ENCODE measurements at places on chromosomes 4 and X.

DNA sequence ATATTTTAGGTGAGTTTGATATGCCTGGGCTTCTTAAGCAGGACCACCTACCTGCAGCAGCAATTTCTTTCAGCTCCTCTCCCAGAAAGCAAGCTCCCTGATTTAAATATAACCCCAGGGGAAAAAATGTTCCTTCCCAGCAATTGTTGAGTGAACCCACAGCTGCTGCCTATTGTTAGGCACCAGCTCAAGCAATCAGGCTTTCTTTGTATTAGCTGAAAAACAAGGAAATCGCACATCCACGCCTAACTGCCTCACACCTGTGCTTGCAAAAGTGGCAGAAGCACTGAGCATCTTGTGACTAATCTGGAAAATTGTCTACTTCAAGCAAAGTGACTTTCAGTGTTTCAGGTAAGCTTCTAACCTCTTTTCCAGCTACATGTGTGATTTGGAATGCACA lies 432.2 kb downstream of the SMARCA1 start:
- no peak for DNase-seq

DNA sequence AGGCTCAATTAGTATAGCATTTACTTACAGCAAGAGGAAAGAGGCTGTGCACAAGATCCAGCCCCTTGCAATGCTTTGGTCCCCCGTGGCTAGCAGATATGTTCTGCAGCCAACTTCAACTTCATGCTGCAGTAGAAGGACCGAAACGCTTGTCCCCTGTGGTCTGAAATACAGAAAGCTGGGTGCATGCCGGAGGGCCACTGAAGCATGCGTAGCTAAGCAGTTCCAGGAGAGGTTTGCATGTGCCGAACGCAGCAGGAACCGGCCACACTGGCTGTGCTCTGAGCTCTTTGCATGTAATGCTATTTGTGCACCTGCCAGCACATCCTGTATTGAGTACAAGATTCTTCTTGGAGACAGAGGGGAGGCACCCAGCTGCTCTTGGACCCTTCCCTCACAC lies 35.8 kb upstream of the SHISA3 start:
- no peak for DNase-seq

GRCh38 chr4:57109411-57109846 lies 756 bp downstream of the IGFBP7 start:
- DNase-seq = no peak

DNA sequence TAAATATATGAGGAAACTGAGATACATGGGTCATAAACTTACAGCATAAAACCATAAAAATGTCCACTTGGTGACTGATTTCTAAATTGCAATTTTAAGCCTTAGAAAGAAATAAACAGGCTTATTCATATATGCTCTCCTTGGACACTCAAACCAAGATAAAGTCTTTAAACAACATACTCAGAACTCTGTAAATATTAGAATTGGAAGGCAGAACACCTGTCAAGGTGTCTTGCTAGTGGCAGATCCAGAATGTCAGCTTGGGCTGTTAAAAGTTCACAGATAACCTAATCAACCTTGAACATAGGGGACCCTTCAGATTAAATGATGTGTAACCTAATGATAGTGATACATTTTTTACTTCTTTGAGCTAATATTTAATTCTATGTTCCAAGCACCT lies 208.1 kb upstream of the ARSJ start:
- DNase-seq = no peak

DNA sequence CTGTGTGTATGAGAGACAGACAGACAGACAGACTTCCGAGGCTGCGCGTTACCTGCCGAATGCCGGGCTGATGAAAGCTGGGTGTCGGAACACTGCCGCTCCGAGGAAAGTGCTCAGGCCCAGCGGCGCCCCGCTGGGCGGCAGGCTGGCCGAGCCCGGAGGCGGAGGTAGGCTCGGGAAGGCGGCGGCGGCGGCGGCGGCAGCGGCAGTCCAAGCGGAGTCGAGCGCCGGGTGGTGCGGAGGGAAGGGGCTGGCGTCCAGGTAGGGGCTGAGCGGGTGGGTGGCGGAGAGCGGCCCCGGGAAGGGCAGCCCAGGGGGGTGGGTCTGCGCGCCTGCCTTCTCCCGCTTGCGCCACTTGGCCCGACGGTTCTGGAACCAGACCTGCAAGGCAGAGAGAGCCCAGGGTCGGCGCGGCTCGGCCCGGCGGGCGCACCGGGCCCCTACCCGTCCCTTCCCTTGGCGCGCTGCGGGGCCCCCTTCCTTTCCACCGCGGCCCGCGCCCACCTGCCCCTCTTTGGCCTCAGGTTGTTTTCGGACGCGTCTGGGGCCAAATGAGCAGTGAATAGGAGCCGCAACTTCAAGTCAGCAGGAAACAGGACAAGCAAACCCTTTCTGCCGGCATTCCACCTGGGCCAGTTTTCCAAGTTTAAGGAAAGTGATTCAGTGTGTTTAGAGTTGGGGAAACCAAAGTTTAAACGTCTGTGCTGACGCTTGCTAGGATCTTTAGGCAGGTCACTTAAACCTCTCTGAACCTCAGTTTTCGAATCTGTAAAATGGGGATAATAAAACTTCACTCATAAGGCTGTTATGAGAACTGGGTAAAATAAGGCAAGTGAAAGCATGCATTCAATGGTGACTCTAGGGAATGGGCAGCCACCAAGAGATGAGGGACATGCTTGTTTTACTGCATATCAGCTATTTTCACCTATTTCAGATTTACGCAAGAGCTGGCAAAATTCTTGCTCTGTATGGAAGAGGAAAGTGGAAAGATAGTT lies 8.4 kb downstream of the ARX start:
- no peak for DNase-seq

DNA sequence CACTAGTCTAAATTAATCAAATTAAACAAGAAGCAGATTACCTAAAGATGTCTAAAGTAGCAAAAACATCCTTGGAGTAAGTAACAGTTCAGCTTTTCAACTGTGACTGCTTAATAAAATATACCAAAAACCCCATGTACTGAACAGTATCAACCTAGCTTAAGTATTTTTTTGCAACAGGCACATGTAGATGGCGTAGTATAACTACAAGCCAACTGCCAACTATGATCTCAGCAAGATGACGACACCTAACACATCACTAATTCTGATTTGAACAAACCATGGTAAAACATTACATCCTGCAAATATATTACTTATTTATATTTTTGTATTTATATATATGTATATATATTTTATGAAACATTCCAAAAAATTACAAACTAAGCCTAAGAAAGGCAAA lies 24.5 kb downstream of the DHX15 start:
- no peak for DNase-seq

DNA sequence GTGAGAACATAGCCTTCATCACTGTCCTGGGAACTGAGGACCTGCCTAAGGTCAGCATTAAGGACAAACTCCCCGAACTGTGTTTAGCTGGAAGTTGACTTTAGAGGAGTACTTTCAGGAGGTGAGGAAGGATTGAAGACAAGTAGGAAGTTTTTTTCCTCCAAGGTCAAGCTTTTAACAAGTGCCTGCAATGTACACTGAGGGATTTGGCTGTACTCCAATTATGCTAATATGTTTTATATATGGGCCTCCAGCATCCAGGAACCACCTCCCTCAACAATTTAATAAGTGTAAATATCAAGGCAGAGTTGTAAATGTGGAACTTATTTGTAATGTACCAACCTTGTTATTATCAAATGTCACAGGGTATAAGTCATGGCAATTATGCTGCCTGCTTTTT lies 726.2 kb downstream of the RPA4 start:
- DNase-seq = no peak

All from GM12878 (cell line).